NCI-H2029 treated with DMSO at 0.1 percent for 48 hours (cell line): ENCODE measurements at places on chromosomes 13 and 19.
A peak's percentile ranks its signal among the peaks of the same experiment; 100 is the strongest.

DNA sequence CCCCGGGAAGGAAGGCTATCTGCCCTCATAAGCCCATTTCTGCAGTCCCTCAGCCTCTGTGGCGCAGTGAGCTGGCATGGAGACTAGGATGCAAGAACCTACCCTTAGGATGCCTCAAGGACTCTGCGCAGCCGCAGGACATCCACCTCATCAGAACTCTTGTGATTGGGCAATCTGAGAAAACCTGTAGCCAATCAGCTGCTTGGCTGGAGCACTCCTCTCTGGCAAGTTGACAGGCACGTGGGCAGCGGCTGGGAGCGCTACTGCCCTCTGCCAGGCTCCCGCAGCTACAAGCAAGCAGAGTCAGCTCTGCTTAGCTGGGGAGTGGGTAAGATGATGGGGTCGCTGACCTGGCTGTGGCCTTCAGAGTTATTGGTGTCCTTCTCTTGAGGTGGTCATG lies 1.5 kb upstream of the ECSIT start:
- peak; percentile 86 for DNase-seq

- no peak for DNase-seq
These were observed 37.3 kb downstream of the ZAR1L start for GRCh38 chr13:32277839-32278238.

GRCh38 chr13:21231426-21231940 lies 55.0 kb downstream of the MRPL57 start:
- DNase-seq, result no peak

- DNase-seq, result no peak
These were observed 452.3 kb downstream of the IRS2 start for GRCh38 chr13:109333893-109334651.

GRCh38 chr13:111422348-111422747 lies 101.9 kb downstream of the TEX29 start:
- peak; percentile 43 for DNase-seq
